IPS DF 6.9 (cell line): ENCODE measurements at places on chromosomes 11 and 22.
A peak's percentile ranks its signal among the peaks of the same experiment; 100 is the strongest.

DNA sequence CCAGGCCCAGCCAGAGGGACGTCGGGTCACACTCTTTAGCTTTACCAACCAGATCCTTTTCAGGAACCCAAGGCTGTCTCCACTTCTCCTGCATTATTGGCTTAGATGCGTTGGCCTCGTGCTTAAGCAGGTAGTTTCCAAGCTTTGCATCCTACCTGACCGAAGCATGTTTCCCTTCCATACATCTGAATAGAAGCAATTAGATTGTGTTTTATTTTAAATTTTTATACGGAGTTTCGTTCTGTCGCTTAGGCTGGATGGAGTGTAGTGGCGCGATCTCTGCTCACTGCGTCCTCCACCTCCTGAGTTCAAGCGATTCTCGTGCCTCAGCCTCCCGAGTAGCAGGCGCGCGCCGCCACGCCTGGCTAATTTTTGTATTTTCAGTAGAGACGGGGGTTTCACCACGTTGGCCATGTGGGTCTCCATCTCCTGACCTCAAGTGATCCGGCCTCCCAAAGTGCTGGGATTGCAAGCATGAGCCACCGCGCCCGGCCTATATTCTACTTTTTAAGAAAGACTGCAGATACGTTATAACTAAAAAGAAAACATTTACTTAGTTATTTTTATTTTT is 677 bp downstream of the DYNC2H1 start:
- no peak for DNase-seq

- DNase-seq, result no peak
These were observed at the start of gene MAPK8IP2 for GRCh38 chr22:50600538-50600937. MAPK8IP2 (plus strand) TSS chr22:50600793; CDS start chr22:50600819, 26 bp downstream.

DNA sequence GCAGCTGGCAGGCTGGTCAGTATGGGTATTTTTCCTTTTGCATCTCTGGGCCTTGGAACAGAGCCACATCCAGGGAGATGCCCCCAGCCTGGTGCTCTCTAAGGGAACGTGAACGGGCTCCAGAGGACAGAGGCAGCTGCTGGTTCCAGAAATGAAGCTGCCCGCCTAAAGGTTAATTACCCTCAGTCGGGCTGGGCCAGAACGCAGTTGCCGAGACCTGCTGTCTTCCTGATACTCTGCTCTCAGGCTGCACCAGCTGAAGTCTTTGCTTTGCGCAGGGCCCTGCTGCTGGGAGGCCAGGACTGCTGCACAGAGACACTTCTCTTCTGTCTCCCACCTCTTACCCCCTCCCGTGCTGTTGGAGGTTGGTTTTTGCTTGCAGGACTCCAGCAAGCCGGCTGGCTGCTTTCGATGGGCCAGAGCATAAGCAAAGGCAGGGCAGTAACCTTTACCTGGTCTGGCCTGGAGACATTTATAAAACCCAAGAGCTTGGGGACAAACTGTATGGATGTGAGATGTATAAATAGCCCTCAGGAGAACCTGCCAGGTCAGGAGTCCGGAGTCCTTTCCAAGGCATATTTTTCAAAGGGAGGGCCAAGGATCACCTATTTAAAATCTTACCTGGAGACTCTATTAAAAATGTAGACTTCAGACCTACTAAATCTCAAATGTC is 197.1 kb downstream of the GRIK4 start:
- no peak for DNase-seq

DNA sequence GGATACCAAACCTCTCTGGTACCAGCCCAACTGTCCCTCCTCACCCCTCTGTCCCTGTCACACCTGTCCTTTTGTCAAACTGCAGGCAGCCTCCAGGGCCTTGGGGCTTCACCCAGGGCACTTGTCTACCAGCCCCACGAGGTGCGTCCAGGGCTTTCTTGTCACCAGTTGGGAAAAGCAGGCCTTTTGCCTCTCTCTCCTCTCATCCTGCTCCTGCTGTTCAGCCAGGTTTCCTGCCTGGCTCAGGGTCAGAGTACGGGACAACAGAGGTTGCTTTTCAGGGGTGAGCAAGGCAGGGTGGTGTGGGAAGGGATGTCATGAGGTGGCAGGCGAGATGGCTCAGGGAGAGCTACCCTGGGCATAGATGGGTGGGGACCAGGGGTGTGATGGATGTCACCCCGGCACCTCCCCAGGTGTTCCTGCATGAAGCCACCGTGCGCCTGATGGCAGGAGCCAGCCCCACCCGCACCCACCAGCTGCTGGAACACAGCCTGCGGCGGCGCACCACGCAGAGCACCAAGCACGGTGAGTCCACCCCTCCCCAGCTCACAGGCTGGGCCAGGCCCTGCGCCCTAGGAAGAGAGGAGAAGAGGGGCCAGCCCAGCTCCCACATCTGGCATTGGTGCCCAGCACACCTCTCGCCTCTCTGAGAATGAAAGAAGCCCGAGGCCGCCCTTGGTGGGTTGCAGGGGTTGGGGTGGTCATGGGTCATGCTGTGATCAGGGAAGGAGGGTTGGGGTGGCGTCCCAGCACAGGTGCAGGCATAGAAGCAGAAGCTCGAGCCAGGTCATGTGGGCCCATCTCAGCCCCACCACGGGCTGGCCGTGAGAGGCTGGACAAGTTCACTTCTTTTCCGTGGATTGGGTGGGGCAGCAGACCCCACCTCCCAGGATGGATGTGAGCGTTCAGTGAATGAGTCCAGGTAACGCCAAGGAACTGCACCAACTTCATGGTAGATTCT is 10.1 kb downstream of the SHISA8 start:
- DNase-seq, result no peak

DNA sequence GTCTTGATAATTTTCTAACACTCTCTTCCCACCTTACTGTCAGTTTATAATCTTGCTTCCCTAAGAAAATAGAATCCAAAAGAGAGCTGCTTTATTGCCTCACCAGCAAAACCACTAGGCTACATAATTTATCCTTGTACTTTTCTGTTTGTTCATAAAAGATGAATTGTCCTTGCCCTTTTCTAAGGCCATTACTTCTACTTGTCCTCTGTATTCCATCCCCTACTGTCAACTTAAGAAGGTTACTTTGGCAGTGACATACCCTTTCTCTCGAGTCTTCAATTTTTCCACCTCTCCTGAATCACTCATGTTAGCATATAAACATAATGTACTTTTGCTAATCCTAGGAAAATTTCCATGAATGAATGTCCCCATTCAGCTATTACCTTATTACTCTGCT is 18.0 kb downstream of the BIRC2 start:
- DNase-seq, result no peak

DNA sequence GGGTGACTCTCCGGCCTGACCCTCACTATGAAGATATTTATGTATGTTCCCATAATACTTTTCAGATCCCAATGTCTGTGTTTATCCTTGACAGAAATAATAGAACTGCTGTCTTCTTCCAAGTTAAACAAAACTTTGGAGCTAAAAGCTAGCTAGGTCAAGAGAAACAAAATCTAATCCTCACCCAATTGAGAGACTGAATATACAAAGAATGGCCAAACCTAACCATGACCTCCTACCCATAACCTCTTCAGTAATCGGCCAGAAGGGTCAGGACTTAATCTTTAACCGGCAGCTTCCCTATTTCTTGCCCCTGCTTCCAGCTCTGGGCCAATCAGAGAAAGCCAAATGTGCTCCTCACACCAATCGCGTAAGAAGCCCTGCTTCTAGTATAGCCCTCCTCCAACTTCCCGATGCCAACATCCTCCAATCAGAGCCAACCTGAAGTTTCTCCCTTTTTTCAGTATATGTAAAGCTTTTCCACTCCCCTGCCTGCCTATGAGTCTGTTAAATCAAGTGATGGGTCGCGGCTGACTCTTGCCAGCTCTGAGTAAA is 1.7 kb upstream of the DDX6 start:
- peak; percentile 84 for DNase-seq

DNA sequence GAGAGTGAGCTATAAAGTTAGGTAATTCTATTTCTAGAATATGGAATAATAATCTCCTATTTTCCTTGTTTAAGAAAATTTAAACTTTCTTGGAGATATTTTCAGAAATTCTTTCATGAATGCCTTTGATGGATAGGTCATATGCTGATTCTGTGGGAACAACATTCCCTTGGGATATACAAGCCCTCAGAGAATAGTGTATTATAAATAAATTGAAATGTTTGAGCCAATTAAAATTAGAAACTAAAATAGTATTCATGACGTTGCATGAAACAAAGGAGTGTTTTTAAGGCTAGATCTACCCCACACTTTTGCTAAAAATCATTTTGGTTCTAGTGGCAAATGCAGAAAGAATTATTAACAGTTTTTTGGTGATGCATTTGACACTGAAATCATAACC is 269.3 kb upstream of the ANO3 start:
- no peak for DNase-seq

DNA sequence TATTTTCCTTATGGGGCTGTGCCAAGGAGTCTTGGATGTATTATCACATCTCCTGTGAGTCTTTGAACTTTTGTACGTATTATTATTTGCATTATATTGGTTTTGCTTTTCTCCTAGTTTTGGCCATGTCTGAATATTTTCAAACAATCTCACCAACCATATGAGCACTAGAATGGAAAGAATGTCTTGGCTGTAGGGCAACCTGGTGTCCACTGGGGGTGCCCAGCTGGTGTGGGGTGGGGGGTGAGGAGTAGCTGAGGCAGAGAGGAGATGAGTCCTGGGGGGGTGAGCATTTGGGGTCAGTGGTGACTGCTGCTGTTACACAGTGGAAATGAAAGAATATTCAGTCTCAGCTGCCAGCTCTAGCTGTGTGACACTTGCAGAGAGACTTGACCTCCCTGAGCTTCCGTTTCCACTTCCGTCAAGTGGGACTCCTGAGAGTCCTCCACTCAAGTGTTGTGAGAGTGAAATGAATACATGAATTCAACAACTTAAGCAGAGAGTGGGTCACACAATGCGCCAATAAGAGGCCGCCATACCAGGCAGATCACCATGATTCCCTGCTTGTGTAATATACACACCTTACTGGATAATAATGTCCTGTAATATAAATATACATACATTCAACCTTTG is 12.7 kb upstream of the PVALB start:
- no peak for DNase-seq

GRCh38 chr11:130765951-130766649 is 150.2 kb downstream of the SNX19 start:
- DNase-seq, result no peak

GRCh38 chr22:21972293-21972779 is 10.3 kb downstream of the TOP3B start:
- no peak for DNase-seq

DNA sequence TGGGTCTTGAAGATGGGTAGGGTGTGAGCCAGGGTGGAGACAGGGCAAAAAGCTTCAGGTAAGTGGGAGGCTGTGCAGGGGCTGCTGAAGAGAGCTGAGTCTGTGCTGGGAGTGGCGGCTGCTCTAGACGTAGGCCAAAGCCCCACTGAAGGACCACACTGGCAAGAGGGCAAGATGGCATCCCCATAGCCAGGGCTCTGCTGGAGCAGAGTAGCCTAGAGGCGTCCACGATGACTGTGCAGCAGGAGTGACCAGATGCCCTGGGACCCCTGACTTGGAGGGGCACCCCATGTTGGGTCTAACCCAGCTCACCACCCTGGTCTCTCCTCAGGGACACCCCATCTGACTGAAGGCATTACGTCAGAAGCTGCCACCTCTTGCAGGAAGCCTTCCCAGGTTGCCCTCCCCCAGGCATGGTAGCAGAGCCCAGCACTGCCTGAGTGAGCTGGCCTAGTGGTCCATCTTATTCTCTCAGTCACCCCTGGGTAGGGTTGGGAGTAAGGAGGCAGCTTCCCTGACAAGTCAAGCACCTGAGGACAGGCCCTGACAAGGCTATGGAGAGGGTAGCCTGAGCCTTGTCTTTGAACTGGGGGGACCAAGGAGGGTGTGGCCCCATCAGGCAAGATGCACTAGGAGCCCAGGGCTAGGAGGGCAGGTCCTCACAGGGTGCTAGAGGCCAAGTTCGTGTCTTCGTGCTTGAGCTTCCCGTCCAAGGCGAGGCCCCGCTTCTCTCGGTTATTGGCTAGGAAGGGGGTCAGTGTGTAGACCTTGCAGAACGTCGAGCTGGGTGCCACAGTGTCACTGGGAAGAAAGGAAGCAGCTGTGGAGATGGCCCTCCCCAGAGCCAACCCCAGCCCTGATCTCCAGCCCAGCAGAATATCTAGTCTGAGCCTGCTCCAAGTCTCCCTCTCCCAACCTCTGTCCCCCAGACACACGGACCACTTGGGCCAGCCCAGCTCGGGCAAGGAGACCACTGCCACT is 33.1 kb downstream of the TPBGL start:
- no peak for DNase-seq

GRCh38 chr11:3827434-3828186 is 13.1 kb downstream of the RHOG start:
- no peak for DNase-seq

DNA sequence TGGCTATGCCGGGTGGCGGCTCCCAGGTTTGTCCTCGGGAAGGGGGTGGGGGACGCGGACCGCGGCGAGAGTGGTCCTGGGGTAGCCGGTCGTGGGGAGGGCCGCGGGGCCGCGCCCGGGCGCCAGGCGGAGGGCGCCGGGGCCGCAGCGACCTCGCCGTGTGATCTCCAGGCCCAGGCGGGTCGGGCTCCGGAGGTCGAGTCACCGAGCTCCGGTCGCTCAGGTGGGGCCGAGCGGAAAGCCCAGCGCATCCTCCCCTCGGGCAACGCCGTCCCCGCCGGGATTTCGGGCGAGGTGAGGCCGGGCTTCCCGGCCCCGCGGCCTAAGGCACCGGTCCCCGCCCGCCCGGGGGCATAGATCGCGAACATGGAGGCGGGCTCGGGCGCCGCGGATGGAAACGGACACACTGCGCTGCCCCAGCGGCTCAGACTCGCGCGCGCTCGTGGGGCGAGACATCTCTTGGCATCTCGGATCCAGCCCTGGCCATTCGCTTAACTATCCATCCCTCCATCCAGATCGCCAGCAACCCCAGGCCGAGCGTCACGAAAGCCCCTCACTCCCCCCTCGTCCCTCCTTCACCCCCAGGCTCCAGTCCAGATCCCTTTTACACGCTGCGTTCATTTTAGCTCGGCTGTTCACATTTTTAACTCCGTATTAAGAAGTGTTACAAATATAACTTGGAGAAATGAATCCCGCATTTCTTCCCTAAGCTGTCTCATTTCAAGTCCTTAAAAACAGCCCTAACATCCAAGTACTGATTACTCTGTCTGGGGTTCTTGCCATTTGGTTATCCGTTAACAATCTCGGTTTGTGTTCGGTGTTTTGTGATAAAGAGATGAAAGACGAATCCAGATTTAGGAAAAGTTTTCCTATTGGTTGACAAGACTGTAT is 460 bp downstream of the ZC3H12C start:
- no peak for DNase-seq

- DNase-seq, result no peak
These were observed 44.5 kb downstream of the MED15 start for GRCh38 chr22:20551805-20552442.

DNA sequence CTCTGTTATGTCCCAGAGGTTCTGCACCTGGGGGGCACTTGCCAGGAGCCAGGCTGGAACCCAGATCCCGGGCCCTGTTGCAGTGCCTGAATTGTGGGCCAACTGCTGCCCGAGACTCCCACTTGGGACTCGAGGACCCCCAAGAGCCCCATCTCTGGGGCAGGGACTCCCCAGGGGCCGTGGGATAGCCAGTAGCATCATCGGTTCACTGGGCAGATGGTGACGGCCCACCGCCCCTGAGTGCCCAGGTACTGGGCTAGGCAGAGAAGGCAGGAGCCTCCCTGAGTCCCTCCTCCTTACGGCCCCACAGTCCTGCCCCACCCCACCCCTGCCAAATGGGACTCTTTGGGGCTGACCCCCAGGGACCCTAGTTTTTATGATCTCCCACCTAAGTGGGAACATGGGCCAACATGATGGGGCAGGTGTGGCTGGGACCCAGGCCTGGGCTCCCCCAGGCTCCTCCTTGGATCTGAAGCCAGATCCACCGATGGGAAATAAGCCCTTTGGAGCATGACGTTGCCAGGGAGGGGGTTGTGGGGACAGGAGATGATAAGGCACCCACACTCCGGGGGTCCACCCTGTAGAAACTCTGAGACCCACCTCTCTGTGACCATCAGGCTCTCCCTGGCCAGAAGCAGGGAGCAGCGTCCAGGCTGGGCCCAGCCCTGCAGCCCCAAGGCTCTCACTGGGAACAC is 94.5 kb upstream of the FGF3 start:
- DNase-seq, result no peak
